Thoracic aorta (tissue), 2 donors: ENCODE measurements at places on chromosomes 16 and 17. TPM values are rescaled to one million over a fixed set of nuclear protein-coding genes. Genes with fewer than 3 reads are reported as not detected.

The KIF2B gene
- not detected for total RNA-seq

The HAS3 gene
- 1.8 TPM for total RNA-seq

The TMEM235 gene
- not detected for total RNA-seq

DNA sequence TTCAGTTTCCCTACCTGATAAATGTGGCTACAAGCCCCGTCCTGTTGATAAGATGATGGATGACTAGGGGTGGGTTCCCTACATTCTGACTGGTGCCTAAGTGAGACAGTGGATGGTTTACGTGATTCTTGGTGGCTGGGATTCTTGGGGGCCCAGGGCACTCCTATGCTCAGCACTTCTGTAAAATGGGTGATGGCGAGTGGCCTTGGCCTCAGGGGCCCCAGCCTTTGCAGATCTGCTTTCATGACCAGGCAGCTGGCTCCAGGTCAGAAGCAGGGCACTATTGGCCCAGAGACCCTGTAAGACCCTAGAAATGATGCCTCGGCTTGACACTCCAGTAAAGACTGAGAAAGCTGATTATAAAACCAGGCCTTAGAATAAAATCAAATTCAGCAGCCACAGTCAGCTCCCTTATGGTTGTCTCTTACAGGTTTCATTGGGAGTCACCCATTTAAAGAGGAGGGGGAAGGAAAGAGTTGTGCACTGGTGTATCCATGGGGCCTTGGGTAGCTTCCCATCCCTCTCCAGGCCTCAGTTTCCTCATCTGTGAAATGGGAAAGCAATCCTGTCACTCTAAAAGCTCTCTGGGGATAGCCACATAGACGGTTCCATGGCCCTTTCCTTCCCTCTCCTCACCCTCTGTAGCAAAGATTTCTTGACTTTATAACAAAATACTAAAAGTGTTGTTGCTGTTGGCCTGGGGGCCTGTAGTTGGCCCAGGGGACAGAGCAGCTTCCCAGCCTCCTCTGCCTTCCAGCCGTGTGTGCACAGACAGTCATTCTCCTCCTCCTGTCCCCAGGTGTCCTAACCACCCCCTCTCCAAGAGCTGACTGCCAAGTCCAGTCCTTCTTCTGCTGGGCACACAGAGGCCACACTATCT lies 1.2 kb downstream of the SNX20 start:
- no peaks in the 10 kb centered on the region for H3K27me3 ChIP-seq
- H3K4me3 ChIP-seq, result peak overlapping the region; percentile 60
- no peaks in the 10 kb centered on the region for H3K4me1 ChIP-seq
- no peak overlapping the region for H3K27ac ChIP-seq

DNA sequence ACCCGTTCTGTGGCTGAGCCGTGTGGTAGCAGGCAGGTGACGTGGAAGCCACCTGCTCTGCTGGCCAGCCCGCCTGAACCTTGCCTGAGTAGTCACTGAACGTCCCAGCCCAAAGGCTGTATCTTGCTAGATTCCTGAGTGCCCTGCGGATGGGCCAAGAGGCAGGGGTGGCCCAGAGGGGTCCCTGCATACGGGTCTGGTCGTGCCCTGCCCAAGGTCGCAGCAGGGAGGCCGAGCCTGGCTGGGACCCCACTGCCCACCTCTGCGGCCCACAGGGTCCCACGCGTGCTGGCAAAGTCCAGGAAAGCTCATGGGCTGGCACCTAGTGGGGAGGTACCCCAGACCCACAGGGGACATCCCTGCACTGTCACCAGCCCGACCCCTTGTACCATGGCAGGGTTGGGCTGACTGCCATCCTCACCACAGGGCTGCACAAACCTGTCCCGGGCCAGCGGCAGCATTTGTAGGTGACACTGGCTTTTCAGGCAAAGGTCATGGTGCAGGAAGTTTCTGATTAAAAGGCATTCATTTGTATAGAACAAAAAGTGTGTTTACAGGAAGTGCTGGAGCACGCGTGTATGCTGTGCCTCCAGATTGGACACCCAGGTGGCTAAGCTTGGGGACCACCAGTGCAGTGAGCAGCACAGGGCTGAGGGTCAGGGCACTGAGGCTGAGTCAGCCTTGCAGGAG lies 45.1 kb upstream of the ZC3H18 start:
- no peaks in the 10 kb centered on the region for H3K36me3 ChIP-seq
- DNase-seq, result no peak
- no peak overlapping the region for H3K4me3 ChIP-seq
- no peaks in the 10 kb centered on the region for H3K27me3 ChIP-seq
- H3K4me1 ChIP-seq, result no peaks in the 10 kb centered on the region

- H3K27me3 ChIP-seq, result no peaks in the 10 kb centered on the region
- no peak overlapping the region for H3K27ac ChIP-seq
- H3K4me3 ChIP-seq, result peak overlapping the region; percentile 63
- peaks cover 5% of the 10 kb centered on the region for H3K4me1 ChIP-seq
- H3K36me3 ChIP-seq, result no peaks in the 10 kb centered on the region
Observed at GRCh38 chr16:79437764-79438751, 162.5 kb downstream of the MAF start.

- no peak for DNase-seq
- H3K27ac ChIP-seq, result no peak overlapping the region
- no peak overlapping the region for H3K4me3 ChIP-seq
- no peaks in the 10 kb centered on the region for H3K27me3 ChIP-seq
- no peaks in the 10 kb centered on the region for H3K36me3 ChIP-seq
- H3K4me1 ChIP-seq, result peaks cover 67% of the 10 kb centered on the region
Observed at GRCh38 chr17:57856792-57857620, 7.2 kb upstream of the MRPS23 start.

GRCh38 chr17:65430209-65430833 lies 131.1 kb downstream of the AXIN2 start:
- H3K27ac ChIP-seq, result no peak overlapping the region
- no peaks in the 10 kb centered on the region for H3K36me3 ChIP-seq
- H3K27me3 ChIP-seq, result no peaks in the 10 kb centered on the region
- no peak for DNase-seq

- no peaks in the 10 kb centered on the region for H3K27me3 ChIP-seq
- peaks cover 19% of the 10 kb centered on the region for H3K4me1 ChIP-seq
- H3K27ac ChIP-seq, result no peak overlapping the region
- H3K36me3 ChIP-seq, result no peaks in the 10 kb centered on the region
- H3K4me3 ChIP-seq, result peak overlapping the region; percentile 50
- no peak for DNase-seq
Observed at GRCh38 chr17:72118335-72119076, 2.3 kb upstream of the SOX9 start.

DNA sequence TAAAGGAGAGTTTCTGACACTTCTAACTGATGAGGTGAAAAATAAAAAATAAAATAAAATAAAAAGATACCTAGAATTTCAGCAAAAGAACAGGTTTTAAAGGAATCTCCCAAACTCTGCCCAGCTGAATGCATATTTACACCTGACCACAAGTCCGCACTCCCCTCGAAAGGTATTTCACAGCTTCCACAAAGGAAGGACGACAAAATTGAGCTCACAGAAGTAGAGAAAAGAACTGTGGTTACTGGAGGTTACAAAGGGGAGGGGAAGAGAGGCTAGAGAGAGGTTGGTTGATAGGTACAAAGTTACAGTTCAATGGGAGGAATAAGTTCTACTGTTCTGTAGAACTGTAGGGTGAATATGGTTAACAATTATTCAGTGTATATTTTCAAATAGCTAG lies 5.0 kb downstream of the LITAF start:
- H3K27ac ChIP-seq, result no peak overlapping the region
- H3K4me1 ChIP-seq, result peaks cover 32% of the 10 kb centered on the region
- no peaks in the 10 kb centered on the region for H3K27me3 ChIP-seq
- no peak overlapping the region for H3K4me3 ChIP-seq
- H3K36me3 ChIP-seq, result no peaks in the 10 kb centered on the region
- DNase-seq, result no peak

DNA sequence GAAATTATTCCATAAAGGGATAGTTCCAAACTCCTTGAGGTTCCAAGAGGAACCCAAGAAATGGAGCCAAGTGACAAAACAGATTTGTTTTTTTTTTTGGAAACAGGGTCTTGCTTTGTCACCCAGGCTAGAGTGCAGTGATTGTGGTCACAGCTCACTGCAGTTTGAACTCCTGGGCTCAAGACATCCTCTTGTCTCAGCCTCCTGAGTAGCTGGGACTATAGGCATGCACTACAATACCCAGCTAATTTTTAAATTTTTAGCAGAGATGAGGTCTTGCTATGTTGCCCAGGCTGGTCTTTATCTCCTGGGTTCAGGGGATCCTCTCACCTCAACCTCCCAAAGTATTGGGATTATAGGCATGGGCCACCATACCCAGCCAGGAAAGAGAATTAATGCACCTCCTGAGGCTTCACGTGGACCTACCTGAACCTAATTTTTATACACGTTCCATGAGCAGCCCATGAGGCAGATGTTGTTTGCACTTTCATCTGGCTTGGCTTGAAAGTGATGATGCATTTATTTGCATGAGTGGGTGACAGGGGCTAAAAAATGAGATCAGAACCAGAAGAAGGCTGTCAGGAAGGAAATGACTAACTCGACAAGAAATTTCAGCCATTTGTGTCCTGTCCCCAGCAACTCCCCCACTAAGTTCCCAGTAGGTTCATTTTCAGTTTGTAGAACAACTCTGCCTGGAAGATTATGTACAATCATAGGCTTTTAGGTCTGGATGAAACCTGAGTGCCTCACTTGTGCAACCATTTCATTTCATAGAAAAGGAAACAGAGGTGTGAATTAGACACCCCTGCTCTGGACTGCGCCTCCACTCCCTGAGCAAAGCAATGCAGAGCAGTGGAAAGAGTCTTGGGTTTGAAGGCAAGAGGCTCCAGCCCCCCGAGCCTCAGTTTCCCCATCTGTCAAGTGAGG lies 10.3 kb upstream of the IRF8 start:
- no peak overlapping the region for H3K27ac ChIP-seq
- peaks cover 3% of the 10 kb centered on the region for H3K4me1 ChIP-seq
- no peaks in the 10 kb centered on the region for H3K27me3 ChIP-seq
- H3K4me3 ChIP-seq, result no peak overlapping the region
- no peaks in the 10 kb centered on the region for H3K36me3 ChIP-seq

DNA sequence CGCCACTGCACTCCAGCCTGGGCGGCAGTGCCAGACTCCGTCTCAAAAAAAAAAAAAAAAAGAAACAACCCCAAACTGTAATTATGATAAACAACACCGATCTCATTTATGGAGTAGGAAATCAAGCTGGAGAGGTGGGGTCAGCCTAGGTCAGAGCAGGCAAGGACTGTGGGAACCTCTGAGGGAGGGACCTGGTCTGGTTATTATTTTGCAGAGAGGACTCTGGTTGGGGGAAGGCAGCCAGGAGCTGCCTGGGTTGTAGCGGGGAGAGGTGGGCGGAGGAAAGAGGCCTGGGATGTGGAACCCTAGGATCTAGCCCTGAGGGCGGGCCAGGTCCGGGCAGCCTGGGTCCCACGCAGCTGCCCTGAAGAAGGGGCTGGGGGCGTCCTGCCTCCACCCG lies 10.9 kb upstream of the HS3ST6 start:
- no peak overlapping the region for H3K27ac ChIP-seq
- no peaks in the 10 kb centered on the region for H3K36me3 ChIP-seq
- H3K27me3 ChIP-seq, result no peaks in the 10 kb centered on the region
- no peaks in the 10 kb centered on the region for H3K4me1 ChIP-seq
- H3K4me3 ChIP-seq, result peak overlapping the region; percentile 73

- no peak for DNase-seq
- H3K27ac ChIP-seq, result no peak overlapping the region
- no peaks in the 10 kb centered on the region for H3K27me3 ChIP-seq
- no peak overlapping the region for H3K4me3 ChIP-seq
Observed at GRCh38 chr17:7775051-7775450, 57.5 kb downstream of the DNAH2 start.

- no peaks in the 10 kb centered on the region for H3K4me1 ChIP-seq
- no peak overlapping the region for H3K27ac ChIP-seq
- H3K27me3 ChIP-seq, result no peaks in the 10 kb centered on the region
- no peaks in the 10 kb centered on the region for H3K36me3 ChIP-seq
Observed at GRCh38 chr17:28071891-28072606, 29.6 kb downstream of the NLK start.

GRCh38 chr17:10135539-10136257 lies 62.7 kb downstream of the GAS7 start:
- no peak overlapping the region for H3K27ac ChIP-seq
- H3K4me3 ChIP-seq, result no peak overlapping the region
- H3K36me3 ChIP-seq, result no peaks in the 10 kb centered on the region
- no peaks in the 10 kb centered on the region for H3K4me1 ChIP-seq
- no peak for DNase-seq
